ENCODE measurements at places on chromosomes 7 and 10.

DNA sequence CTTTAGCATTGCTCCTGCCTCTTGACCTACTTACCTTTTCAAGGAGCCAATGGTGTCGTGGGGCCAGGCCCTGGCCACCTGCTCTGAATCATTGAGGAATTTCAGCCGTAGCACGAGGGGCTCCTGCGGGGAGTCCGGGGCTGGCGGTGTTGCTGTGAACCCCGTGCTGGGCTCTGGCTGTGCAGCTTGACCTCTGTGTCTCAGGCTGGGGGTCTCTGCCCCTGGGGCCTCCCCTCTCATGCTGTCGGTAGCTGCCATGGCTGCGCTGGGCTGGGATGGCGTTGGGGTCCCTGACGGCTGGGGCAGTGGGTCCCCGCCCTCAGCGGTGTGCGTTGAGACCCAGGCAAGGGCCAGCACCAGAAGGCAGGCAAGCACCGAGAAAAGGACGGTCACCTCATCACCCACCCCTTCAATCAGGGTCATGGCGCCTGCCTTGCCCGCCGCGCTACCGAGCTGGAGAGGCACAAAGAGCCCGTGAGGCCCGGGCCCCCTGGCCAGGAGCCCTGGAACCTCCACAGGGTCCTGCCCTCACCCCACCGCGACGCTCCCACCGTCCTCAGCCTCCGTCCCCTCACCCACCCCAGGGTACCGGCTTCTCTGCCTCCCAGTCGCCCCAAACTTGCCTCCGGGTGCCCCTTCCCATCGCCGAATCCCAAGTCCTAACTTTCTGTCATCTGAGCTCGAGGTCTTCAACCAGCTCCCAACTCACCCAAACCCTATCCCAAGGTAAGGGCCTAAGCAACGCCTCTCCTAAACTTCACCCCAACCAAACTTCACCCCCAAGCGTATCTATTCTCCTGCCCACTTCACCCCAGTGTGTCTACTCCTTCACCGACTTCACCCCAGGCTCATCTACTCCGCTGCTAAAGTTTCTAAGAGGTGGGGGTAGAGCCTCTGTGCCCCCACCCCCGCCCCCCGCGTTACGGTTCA lies 887 bp downstream of the TMUB1 start:
- DNase-seq = no peak

DNA sequence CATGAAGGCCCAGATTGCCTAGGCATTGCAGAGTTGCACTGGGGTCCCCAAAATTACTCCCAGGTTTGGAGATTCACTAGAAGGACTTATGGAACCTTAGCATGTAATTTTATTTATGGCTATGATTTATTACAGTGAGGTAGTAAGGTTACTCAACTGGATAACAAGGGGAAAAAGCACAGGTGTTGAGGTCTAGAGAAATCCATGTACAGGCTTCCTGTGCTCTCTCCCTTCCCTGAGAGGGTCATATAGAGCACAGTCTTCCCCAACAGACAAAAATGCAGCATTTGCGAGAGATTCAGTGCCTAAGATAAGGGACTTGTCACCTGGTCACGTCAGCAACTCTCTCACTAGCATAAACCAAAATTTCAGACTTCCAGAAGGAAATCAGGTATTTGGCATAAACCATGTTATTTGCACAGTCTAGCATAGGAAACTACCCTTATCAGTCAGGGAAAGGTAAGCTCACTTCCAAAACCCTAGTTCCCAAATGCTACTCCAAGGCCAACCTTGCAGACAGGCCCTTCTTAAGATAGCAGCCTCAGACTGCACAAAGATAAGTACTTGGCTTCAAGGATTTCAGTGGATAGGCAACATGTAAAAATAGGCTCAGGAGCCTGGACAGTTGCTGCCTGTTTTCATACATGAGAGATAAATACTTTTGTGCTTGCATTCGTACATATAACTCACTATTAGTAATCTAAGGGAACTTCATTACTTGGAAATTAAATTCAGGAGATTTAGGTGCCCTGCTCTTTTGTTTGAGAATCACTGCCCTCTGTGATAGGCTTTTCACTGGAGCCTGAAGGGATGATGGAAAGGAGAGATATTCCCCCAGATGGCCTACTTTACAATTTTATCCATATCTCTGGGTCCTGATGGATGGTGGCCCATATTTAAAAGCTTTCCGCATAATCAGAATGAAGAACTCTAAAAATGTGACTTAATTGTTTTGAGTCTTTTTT lies 378.4 kb upstream of the LRGUK start:
- DNase-seq = no peak

DNA sequence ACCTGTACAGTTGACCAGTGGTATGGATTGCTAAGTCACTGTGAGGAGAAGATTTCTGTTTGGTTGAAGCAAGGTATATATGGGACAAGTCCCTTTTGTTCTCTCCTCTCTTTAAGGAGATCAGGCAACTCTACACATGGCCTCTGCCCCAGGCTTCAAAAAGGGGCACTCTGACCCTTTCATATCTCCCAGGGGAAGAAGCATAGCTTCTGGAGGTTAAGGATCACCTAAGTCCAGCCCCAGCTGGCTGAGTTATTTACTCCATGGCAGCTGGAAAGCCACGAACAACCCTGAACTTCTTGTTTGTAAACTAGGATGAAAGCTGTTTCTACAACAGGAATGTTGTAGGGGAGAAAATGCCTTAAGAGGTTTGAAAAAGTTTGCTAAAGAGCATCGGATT lies 129.2 kb upstream of the FEZF1 start:
- no peak for DNase-seq

DNA sequence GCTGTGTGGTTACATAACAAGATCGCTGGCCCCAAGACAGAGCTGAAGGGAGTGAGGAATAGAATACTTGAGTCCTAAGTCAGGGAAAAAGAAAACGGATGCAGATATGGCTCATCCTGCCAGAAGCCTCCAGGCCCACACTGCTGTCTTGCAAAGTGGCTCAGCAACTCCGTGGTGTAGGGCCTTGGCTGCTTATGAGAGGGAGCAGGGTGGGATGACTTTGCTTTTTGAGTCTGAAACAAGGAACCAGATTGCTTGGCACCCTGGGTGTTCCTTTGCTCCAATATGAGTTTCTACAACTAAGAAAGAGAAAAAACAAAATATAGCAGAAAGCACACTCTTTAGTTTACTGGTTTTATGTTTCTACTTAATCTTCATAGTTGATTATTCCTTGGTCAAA lies 193.8 kb upstream of the WDR11 start:
- DNase-seq = no peak

- DNase-seq = no peak
These were observed 92.7 kb downstream of the LSMEM1 start for GRCh38 chr7:112573302-112574039.

GRCh38 chr10:74056050-74056818 lies 58.3 kb downstream of the VCL start:
- DNase-seq = no peak

DNA sequence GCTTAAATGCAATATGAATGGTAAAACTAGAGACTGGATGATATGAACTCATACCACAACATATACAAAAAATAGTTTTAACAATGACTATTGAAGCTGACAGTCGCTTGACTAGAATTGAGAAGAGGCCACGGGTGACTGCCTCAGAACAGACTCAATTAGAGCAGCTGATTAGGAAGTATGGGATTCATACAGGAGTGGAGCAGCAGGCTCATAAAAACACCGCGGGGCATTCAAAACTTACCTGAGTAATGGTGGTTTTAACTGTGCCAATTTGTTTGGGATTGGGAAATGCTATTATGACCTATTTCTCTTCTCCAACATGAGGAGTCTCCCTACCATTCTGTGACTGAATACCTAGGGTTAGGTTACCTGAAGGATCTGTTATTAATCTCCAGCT lies 2.1 kb downstream of the CADPS2 start:
- no peak for DNase-seq

GRCh38 chr10:114795039-114795438 lies 26.5 kb upstream of the FHIP2A start:
- no peak for DNase-seq

GRCh38 chr7:31690935-31691334 lies 3.9 kb downstream of the PPP1R17 start:
- DNase-seq = no peak

DNA sequence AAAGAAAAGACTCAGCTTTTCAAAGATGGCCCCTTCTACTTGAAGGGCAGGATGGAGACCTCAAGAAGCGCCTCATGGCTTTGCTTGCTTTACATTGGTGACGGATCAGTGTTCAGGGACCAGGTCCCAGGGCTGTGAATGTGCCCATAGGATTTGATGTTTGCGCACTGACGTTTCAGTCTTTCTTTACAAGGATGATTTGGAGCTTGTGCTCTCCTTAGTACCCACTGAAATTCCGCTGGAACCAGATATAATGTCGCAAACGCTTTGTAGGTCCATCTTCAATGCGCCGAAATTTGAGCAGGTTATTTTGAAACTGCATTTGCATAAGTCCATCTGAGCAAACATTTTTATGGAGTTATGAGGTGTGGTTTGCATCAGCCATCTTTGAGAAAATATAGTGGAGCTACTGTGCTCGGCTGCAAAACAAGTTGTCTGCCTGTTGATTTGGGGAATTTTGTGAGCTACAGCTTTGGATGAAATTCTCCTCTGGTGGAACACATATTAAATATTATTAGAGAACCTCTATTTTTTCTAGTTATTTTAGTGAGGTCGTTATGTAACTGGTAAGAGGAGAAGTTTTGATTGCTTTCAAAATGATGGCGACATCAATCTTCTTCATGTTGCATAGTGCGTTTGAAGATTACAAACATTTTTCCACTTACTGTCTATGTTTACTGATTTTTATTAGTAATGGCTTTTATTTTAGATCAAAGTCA lies 2.4 kb downstream of the RBM20 start:
- DNase-seq = no peak

GRCh38 chr10:7546385-7546967 lies 120.3 kb downstream of the ITIH5 start:
- no peak for DNase-seq

DNA sequence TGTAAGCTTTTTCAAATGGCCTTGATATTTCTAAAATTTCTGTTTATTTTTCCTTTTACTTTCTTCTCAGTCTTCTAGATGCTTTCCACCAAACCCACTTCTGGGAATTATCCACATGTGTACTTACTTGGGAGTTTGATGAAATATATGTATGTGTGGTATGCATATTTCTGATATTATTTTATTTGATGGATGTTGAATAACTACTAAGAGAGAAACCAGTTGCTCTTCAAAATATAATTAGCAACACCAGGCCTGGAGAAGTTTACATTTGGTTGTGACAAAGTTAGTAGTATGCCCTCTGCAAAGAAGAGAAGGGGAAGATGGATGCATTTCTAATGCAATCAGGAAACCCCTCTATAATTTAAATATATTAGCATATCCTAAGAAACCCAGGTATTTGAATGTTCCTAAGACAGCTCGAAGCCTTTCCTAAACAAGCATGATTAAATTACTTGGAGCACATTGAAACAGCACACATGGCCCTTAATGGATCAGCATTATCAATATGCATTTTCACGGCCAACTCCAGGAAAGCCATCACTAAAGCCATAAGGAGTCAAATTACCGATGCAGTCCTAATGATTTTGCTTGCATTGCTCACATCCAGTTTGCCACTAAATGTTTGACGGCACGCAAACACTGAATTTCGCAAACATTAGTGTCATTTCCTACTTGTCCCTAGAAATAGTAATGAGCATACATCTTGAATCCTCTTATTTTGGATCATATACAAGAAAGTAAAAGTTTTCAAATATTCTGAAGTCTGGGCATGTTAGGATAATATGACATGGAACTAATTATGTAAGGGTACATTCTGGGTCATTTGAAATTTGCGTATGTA lies 393.8 kb downstream of the EXOC4 start:
- DNase-seq = no peak

GRCh38 chr7:142870566-142871259 lies 14.8 kb downstream of the TRPV6 start:
- DNase-seq = peak; percentile 14

DNA sequence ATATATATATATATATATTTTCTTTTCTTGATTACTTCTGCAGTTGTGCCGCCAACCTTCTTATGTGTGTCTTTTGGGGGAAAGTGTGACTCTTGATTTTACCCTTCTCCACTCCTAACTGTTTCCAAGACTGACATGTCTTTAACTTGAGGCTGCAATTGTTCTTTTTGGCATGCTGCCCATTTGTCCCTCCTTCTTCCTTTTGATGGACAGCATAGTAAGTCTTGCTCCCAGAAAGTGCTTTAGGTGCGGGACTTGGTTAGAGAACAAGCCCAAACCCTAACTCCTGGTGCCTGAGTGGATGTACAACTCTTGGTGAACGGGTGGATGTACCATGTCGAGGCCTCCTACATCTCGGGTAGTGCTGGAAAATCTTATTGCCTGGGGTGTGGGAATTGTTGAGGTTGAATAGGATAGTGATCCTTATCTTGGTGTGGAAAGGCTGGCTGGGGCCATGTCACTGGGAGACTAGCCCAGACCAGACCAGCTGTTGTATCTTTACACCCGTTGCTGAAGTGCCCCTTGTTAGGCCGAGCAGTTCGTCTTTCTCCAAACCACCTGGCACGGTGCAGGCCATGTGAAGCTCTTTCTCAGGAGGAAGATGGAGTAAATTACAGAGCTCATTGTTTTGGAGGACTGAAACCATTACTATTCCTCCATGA lies 16.3 kb downstream of the TCF7L2 start:
- no peak for DNase-seq

DNA sequence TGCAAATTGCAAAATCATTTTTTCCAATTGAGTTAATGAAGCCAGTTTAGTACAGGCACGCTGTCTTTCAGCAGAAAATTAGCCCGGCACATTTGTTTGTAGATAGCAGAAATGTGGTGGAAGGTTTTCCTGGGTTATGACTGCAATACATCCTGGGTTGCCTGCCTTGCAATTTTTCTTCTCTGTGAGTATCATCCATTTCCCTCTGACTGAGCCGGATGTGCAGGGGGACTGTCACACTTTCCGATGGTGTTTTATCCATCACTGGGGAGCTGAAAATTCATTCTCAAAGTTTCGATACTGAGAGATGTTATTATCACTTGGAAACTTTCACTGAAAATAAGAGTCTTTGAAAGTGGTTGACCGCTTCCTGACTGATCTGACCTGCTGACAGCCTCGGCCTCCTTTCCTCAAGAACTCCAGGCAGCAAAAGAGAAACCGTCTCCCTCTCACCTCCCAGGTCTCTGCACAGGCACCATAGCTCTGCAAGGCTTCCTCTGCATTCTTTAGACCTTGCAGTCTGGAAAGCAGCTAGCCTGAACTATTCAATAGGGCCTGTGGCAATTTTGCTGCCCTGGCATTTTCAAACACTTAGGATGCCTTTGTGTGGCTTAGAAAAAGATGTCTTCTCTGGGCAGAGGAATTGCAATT lies 320.8 kb upstream of the NRP1 start:
- no peak for DNase-seq

GRCh38 chr7:98753176-98753575 lies 116.6 kb downstream of the TMEM130 start:
- no peak for DNase-seq

DNA sequence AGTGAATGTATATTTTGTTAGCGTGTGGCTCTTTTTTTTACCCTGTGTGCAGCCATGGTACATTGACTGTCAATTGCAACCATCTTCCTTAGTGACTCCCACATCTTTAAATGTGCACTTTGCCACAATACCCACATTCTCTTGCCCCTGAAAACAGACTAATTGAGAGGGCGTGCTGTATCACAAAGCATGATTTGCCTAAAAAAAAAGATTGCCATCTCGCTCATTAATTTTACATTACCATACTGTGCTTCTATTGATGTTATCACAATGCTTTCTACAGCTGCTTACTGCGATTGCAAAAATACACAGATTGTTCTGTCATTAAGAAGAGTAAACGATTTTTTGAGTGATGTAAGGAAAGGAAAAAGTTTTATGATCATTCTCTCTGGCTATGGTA lies 613.1 kb upstream of the NRP1 start:
- DNase-seq = no peak

All from activated T-cell treated with anti-CD3 and anti-CD28 coated beads, Interleukin-2, amount 50 U/mL, for 48 hours (primary cell).